B cell (primary cell): ENCODE measurements at places on chromosomes 7 and 10. TPM values are rescaled to one million over a fixed set of nuclear protein-coding genes. Genes with fewer than 3 reads are reported as not detected.

DNA sequence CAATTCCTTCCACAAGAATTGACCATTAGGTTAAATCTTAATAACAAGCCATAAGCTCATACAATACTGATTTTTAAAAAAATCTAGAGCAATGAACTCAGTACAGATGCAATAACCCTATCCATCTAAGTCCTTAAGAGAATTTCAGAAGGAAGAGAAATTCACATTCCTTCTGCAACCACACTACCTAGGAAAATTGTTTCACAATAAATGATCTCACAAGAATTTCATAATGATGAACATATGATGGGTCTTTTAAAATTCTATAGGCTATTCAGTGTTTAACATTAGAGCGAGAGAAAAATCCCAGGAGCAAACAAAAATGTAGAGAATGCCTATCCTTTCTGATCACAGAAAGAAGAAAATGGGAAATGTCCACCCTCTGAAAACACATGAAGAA lies 70.0 kb upstream of the MAGI2 start:
- DNase-seq = no peak
- no peak overlapping the region for H3K4me3 ChIP-seq
- no peak overlapping the region for H3K27ac ChIP-seq
- H3K36me3 ChIP-seq = no peaks in the 10 kb centered on the region
- no peaks in the 10 kb centered on the region for H3K4me1 ChIP-seq

GRCh38 chr10:34198953-34199352 lies 616.1 kb downstream of the PARD3 start:
- H3K4me3 ChIP-seq = no peak overlapping the region
- no peaks in the 10 kb centered on the region for H3K36me3 ChIP-seq
- H3K27me3 ChIP-seq = no peaks in the 10 kb centered on the region
- no peak overlapping the region for H3K27ac ChIP-seq

RNF32 gene
- polyA plus RNA-seq = 0.81 and 1.6 TPM in 2 replicates

GRCh38 chr10:118358327-118358726 lies 16.2 kb upstream of the FAM204A start:
- H3K4me1 ChIP-seq = no peaks in the 10 kb centered on the region
- peaks cover 17% of the 10 kb centered on the region for H3K27me3 ChIP-seq
- no peaks in the 10 kb centered on the region for H3K36me3 ChIP-seq

DNA sequence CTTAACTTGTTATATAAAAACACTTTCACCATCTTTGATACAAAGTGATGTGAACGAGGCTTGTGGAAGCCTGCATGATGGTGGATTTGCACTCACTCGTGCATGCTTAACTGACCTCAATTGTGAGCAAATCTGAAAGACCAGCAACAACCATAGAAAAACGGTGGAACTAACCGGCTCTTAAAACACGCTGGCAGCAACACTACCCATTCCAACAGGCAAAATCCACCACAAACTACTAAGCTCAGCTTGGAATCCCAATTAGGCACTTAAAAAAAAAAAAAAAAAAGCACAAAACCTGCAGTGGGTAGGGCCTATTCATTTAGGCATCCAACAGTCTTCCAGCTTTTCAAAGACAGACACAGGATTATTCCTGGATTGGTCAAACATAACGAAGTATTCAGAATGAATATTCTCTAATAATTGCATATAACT lies 1.8 kb downstream of the GDI2 start:
- H3K36me3 ChIP-seq = peaks cover 2% of the 10 kb centered on the region
- peaks cover 62% of the 10 kb centered on the region for H3K4me1 ChIP-seq
- no peak overlapping the region for H3K27ac ChIP-seq

GRCh38 chr10:86397120-86397519 lies 30.5 kb upstream of the GRID1 start:
- DNase-seq = no peak
- no peaks in the 10 kb centered on the region for H3K36me3 ChIP-seq
- H3K27me3 ChIP-seq = peaks cover 18% of the 10 kb centered on the region
- H3K27ac ChIP-seq = no peak overlapping the region
- H3K4me1 ChIP-seq = peaks cover 30% of the 10 kb centered on the region

FKBP9 gene
- 0.59 and 0.98 TPM in 2 replicates for polyA plus RNA-seq

GPR146 gene
- polyA plus RNA-seq = 4.2 and 16.7 TPM in 2 replicates

- H3K4me3 ChIP-seq = no peak overlapping the region
- no peak for DNase-seq
- H3K4me1 ChIP-seq = peaks cover 26% of the 10 kb centered on the region
These were observed 145.0 kb downstream of the ELFN1 start for GRCh38 chr7:1815051-1815481.

GRCh38 chr10:60140651-60141632 lies 234.6 kb upstream of the CCDC6 start:
- H3K36me3 ChIP-seq = no peaks in the 10 kb centered on the region
- no peak for DNase-seq
- peaks cover 5% of the 10 kb centered on the region for H3K4me1 ChIP-seq

DNA sequence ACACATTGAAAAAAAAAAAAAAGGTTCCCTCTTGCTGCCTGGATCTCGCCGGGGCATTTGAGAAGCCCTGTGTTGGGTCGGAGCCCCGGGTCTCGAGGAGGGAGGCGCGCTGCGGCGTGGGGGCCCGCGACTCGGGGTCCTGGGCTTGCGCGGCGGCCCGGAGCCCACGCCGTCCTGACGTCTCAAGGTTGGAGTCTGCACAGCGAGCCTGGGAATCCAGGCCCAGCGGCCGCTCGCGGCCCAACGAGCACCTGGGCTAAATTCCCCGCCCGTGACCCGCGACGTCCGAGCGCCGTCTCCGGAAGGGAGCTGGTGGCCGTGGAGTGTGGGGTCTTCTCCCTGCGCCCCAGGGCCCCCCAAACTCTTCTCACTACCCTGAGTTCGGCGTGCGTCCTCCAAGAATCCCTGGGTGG lies 1.4 kb upstream of the CTBP2 start:
- H3K27ac ChIP-seq = no peak overlapping the region
- peaks cover 9% of the 10 kb centered on the region for H3K4me1 ChIP-seq
- no peak for DNase-seq
- peaks cover 17% of the 10 kb centered on the region for H3K27me3 ChIP-seq
- H3K4me3 ChIP-seq = peak overlapping the region; percentile 62

DNA sequence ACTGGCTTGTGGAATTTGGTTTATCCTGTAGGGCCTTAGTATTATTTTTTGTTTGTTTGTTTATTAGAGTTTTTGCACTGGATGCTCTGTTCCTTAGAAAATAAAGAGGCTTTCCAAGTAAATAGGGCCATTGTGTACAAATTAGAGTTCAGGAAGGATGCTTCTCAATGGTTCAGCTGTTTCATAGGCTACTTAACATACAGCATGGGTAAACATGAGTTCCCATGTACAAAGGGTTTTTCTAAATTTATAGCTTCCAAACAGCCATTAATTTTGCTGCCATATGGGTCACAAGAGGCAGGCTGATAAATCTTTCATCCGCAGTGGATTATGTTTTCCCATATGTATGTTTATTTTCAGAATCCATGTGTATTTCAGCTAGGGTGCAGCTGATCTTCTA lies 121.6 kb upstream of the WDR11 start:
- H3K4me3 ChIP-seq = no peak overlapping the region
- H3K4me1 ChIP-seq = no peaks in the 10 kb centered on the region
- no peaks in the 10 kb centered on the region for H3K27me3 ChIP-seq
- no peaks in the 10 kb centered on the region for H3K36me3 ChIP-seq

DNA sequence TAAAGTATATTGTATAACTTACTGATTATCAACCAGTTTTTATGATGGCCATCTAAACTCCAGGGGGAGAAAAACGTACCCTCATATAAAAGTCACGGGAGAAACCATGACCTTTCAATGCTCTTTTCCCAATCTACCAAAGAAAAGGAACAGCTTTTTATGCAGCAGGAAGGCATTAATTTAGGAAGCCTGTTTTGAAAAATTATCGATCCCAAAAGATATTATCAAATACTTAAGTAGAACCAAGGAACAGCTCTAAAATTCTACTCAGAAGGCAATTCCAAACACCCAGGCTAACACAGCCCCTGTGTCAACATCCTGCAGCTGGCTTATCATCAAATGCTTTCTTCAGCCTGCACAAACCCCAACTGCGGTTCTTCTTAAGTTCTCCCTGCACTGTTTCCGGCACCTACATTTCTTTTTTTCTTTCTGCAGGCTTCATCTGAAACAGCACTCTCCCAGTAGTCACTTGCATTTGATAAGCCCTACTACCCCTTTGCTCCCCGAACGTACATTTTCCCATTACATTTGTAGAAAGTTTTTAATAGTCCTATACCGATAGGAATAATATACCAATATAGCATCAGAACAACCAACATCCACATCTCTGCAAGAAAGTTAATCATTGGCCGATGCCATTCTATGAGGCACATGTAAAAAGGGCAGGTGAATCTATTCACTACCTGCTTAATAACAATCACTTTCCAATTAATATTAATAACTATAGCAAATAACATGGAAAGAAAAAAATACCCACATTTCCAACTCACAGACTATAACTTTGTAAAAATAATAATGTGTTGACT lies 47.9 kb downstream of the PIP4K2A start:
- H3K27me3 ChIP-seq = no peaks in the 10 kb centered on the region
- no peak overlapping the region for H3K4me3 ChIP-seq
- H3K27ac ChIP-seq = peak overlapping the region; percentile 59
- H3K36me3 ChIP-seq = no peaks in the 10 kb centered on the region
